Stomach (tissue), 19 donors: ENCODE measurements at places on chromosomes 2 and 18. TPM values are rescaled to one million over a fixed set of nuclear protein-coding genes. Genes with fewer than 3 reads are reported as not detected.
A peak's percentile ranks its signal among the peaks of the same experiment; 100 is the strongest.

- DNase-seq, result no peak
- H3K4me1 ChIP-seq, result no peaks in the 10 kb centered on the region
- no peak overlapping the region for H3K4me3 ChIP-seq
- no peak overlapping the region for H3K27ac ChIP-seq
Measured at GRCh38 chr2:18883616-18884456, 294.5 kb upstream of the NT5C1B start.

- no peak for DNase-seq
- H3K27ac ChIP-seq, result no peak overlapping the region
- peaks cover 8% of the 10 kb centered on the region for H3K4me1 ChIP-seq
- H3K36me3 ChIP-seq, result no peaks in the 10 kb centered on the region
Measured at GRCh38 chr18:78637442-78638402, 341.9 kb upstream of the SALL3 start.

Gene BUB1
- total RNA-seq, result 9.6 TPM

- H3K4me3 ChIP-seq, result peak overlapping the region; percentile 51
- peak; percentile 27 for DNase-seq
- peaks cover 9% of the 10 kb centered on the region for H3K27me3 ChIP-seq
- peaks cover 21% of the 10 kb centered on the region for H3K4me1 ChIP-seq
Measured at GRCh38 chr2:29920631-29921559, 491 bp downstream of the ALK start.

- DNase-seq, result no peak
- H3K27me3 ChIP-seq, result no peaks in the 10 kb centered on the region
- no peaks in the 10 kb centered on the region for H3K4me1 ChIP-seq
- H3K4me3 ChIP-seq, result no peak overlapping the region
- no peaks in the 10 kb centered on the region for H3K36me3 ChIP-seq
Measured at GRCh38 chr18:36107477-36107876, 21.7 kb downstream of the SLC39A6 start.

GRCh38 chr2:235433860-235434259 lies 60.0 kb upstream of the AGAP1 start:
- H3K27me3 ChIP-seq, result no peaks in the 10 kb centered on the region
- no peaks in the 10 kb centered on the region for H3K36me3 ChIP-seq
- H3K4me3 ChIP-seq, result no peak overlapping the region
- no peak overlapping the region for H3K27ac ChIP-seq
- DNase-seq, result peak; percentile 68

Gene ERICH2
- total RNA-seq, result not detected

- peak overlapping the region; percentile 21 for H3K27ac ChIP-seq
- H3K4me3 ChIP-seq, result no peak overlapping the region
- H3K36me3 ChIP-seq, result no peaks in the 10 kb centered on the region
- DNase-seq, result peak; percentile 25
Measured at GRCh38 chr2:72561621-72562318, 264.1 kb downstream of the EXOC6B start.

DNA sequence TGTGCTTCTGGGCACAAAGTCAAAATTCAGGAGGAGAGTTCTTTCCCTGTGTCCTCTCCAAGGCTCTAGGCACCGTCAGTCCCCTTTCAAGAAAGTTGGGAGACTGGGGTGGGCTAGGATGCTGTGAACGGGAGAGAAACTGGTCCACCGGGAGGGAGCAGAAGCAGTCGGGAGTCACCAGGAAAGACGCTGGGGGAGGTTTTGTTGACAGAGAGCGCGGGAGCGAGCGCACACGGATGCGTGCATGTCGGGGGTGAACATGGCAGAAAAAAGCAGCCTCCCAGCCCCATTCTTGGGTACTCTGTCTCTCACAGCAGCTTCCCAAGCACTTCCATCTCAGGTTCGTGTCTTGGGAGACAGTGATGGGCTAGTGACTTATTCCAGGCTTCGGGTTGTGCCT lies 97.1 kb upstream of the PXDN start:
- no peaks in the 10 kb centered on the region for H3K27me3 ChIP-seq
- H3K27ac ChIP-seq, result no peak overlapping the region
- no peak for DNase-seq
- H3K4me1 ChIP-seq, result no peaks in the 10 kb centered on the region

GRCh38 chr2:120902592-120902991 lies 166.9 kb downstream of the GLI2 start:
- no peak overlapping the region for H3K27ac ChIP-seq
- H3K27me3 ChIP-seq, result no peaks in the 10 kb centered on the region
- DNase-seq, result no peak
- H3K4me3 ChIP-seq, result no peak overlapping the region

Gene IL36RN
- not detected for total RNA-seq

GRCh38 chr2:190207930-190208329 lies 111.7 kb downstream of the HIBCH start:
- H3K36me3 ChIP-seq, result peaks cover 25% of the 10 kb centered on the region
- H3K27me3 ChIP-seq, result no peaks in the 10 kb centered on the region
- H3K4me1 ChIP-seq, result no peaks in the 10 kb centered on the region
- no peak overlapping the region for H3K4me3 ChIP-seq
- DNase-seq, result no peak

Gene POMC
- total RNA-seq, result not detected

DNA sequence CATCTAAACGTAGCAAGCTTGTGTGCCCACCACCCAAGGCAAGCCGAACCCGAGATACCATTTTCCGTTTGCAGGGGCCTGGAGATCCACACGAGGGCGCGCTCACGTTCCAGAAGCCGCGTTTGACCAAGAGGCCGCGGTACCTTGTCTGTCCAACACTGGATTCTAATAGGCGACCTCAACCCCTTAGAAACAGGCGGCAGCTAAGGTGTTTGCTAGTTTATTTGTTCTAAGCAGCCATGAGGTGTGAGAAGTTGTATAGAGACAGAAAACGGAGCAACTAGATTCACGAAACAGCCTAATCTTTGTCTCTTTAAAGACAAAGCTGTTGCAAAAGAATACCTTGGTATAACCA lies 4.2 kb downstream of the HOXD11 start:
- no peak overlapping the region for H3K27ac ChIP-seq
- no peak for DNase-seq
- peaks cover 29% of the 10 kb centered on the region for H3K4me1 ChIP-seq
- H3K27me3 ChIP-seq, result peaks cover 52% of the 10 kb centered on the region
- no peak overlapping the region for H3K4me3 ChIP-seq
- no peaks in the 10 kb centered on the region for H3K36me3 ChIP-seq

DNA sequence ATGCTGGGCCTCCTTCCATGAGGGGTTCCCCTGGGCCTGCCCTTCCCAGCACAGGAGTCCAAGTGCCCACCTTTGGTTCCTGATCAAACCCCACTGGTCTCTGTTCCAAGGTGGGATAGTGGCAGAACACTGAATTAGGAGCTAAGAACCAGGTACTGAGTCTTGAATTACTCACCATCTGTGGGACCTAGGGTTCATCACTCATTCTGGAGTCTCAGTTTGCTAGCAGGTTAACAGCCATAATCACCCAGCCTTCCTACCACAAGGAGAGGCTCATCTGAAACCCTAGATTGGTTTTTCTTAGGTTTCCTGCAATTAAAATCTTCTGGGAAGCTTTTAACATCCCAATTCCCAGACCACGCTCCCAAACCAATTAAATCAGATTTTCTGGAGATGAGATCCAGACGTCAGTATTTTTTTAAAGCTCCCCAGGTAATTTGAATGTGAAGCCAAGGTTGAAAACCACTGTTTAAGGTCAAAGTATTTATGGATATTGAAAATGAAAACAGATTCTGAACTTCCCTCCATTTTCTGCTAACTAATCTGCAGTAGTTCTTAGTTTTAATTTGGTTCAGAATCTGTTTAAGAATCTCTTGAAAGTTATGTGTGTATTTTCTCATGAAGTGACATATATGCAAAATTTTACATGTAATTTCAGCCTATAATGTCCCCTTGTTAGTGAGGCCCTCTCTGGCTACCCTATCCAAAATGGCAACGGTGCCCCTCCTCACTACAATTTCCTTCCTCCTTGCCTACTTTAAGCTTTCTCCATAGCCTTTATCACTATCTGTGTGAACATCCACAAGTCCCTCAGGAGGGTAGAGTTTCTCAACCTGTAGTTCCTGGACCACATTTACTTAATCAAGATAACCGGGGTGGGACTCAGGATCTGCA lies 166.5 kb upstream of the CXCR4 start:
- no peak for DNase-seq
- H3K4me3 ChIP-seq, result no peak overlapping the region
- no peaks in the 10 kb centered on the region for H3K36me3 ChIP-seq
- H3K27ac ChIP-seq, result no peak overlapping the region

DNA sequence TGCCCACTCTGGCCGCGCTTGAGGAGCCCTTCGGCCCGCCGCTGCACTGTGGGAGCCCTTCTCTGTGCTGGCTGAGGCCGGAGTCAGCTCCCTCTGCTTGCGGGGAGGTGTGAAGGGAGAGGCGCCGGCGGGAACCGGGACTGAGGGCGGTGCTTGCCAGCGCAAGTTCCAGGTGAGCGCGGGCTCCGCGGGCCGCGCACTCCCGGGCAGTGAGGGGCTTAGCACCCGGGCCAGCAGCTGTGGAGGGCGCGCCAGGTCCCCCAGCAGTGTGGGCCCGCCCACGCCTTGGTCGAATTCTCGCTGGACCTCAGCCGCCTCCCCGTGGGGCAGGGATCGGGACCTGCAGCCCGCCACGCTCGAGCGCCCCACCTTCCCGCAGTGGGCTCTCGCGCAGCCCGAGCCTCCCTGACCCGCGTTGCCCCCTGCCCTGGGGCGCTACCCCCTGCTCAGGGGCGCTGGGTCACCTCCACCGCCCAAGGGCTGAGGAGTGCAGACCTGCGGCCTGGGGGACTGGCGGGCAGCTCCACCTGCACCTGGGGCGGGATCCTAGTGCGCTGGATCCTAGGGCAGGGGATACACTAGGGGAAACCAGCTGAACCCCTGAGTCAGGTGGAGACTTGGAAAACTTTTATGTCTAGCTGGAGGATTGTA lies 97.3 kb downstream of the CD8B2 start:
- no peak overlapping the region for H3K4me3 ChIP-seq
- no peaks in the 10 kb centered on the region for H3K27me3 ChIP-seq
- peak; percentile 29 for DNase-seq
- no peaks in the 10 kb centered on the region for H3K36me3 ChIP-seq
- H3K27ac ChIP-seq, result no peak overlapping the region

DNA sequence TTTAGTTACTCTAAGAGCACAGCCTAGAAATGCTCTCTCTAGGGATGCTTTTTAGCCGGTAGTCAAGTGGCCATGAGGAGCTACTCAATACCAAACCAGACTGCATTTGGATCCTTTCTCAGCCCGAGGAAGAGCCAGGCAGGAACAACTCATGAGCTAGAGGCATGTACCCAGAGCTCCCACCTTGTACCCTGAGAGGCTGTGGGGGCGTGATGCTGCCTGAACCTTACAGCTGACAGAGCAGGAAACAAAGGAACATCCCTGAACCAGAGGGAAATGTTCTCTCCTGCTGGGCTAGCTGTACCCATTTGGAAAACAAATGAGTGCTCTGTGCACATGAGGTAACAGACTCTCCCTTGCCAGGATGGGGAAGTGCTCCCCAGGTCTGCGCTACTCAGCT lies 131.6 kb downstream of the OSR1 start:
- H3K27ac ChIP-seq, result no peak overlapping the region
- no peak overlapping the region for H3K4me3 ChIP-seq
- H3K36me3 ChIP-seq, result no peaks in the 10 kb centered on the region
- no peaks in the 10 kb centered on the region for H3K4me1 ChIP-seq
- no peak for DNase-seq

Gene CNDP1
- not detected for total RNA-seq

DNA sequence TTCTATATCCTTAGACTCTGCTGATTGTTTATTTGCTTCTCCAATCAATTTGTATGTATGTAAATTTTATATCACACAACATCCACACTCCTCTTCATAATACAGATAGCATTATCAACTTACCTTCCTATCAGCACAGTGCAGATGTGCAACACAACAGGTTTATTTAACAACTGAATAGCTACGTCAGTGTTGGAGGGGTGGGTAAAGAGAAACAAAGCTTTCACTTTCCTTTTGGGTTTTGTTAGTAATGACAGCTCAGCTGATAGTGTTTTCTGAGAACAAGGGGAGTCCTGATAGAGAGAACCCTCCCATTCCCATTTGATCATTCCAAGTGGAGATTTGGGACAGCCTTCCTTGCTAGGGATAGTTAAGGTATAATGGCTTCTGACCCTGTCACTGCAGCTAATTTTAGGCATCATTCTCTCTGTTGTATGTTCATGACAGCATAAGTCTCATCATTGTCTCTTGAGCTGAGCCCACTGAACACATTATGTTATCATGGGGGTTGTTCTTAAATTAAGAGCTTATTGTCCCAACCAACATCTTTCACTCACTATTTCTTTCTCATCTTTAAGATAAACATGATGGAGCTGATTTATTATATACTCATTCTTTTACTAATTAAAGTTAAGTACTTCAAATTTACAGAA lies 227.7 kb downstream of the GPD2 start:
- H3K4me1 ChIP-seq, result no peaks in the 10 kb centered on the region
- no peak overlapping the region for H3K4me3 ChIP-seq
- DNase-seq, result peak; percentile 7

Gene KCNG2
- 0.92 TPM for total RNA-seq

GRCh38 chr18:73245345-73245744 lies 377.6 kb upstream of the NETO1 start:
- H3K36me3 ChIP-seq, result no peaks in the 10 kb centered on the region
- no peaks in the 10 kb centered on the region for H3K4me1 ChIP-seq
- no peaks in the 10 kb centered on the region for H3K27me3 ChIP-seq
- no peak overlapping the region for H3K4me3 ChIP-seq

Gene UBR3
- total RNA-seq, result 32.7 TPM

DNA sequence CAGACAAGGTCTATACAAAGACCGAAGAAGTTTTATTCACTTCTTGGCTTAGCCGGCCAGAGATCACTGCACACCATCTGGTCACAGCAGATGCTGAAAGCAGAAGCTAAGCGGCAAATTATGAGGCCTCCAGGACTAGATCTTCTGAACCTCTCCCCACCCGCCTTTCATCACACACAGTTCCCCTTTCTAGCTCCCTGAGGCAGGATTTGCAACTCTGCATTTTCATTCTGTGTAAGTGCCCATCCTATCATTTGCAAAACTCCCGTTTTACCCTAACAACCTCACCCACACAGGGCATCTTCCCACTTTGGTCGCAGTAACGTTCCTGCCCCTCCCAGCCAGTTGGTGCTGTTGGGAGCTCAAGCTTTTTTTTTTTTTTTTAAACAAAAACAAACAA lies 3.1 kb upstream of the MOB1A start:
- no peak overlapping the region for H3K27ac ChIP-seq
- H3K4me1 ChIP-seq, result peaks cover 10% of the 10 kb centered on the region
- no peaks in the 10 kb centered on the region for H3K27me3 ChIP-seq
- no peak for DNase-seq
- no peak overlapping the region for H3K4me3 ChIP-seq

GRCh38 chr2:604854-605524 lies 72.2 kb downstream of the TMEM18 start:
- no peak for DNase-seq
- H3K36me3 ChIP-seq, result no peaks in the 10 kb centered on the region
- no peaks in the 10 kb centered on the region for H3K4me1 ChIP-seq
- H3K4me3 ChIP-seq, result no peak overlapping the region

- no peak overlapping the region for H3K27ac ChIP-seq
- DNase-seq, result no peak
- no peaks in the 10 kb centered on the region for H3K36me3 ChIP-seq
- no peaks in the 10 kb centered on the region for H3K4me1 ChIP-seq
- no peak overlapping the region for H3K4me3 ChIP-seq
Measured at GRCh38 chr2:34401186-34401585, 802.1 kb upstream of the FAM98A start.
